Mucosa of descending colon (tissue), 3 donors: ENCODE measurements at places on chromosomes 3 and 15.

- DNase-seq: no peak
Measured at GRCh38 chr3:10524799-10525301, 19.5 kb upstream of the ATP2B2 start.

DNA sequence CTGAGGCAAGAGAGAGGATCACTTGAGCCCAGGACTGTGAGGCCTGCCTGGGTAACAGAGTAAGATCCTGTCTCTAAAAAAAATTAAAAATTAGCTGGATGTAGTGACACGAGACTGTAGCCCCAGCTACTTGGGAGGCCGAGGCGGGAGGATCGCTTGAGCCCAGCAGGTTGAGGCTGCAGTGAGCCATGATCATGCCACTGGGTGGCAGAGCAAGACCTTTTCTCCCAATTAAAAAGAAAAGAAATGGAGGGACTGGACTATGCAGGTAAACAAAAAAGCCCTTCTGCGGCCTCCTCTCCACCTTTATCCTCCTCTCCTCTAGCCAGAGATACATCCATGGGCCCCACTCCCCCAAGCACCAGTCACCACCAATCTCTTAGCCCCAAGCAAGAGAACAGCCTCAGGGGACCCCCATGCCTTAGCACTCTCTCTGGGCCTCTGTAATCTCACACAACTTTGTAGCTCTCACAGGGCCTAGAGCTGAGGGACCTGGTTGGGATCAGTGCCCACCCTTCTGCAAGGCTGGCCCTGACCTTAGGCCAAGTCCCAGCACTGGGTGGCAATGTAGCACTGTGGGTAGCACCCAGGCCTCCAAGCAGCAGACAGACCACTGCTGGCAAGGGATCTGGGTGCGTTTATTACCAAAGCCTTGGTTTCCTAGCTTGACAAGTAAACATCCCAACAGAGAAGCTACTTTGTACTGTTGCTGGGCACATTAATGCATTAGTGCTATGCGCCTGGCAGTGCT lies 43.4 kb downstream of the FAM174B start:
- DNase-seq: no peak

DNA sequence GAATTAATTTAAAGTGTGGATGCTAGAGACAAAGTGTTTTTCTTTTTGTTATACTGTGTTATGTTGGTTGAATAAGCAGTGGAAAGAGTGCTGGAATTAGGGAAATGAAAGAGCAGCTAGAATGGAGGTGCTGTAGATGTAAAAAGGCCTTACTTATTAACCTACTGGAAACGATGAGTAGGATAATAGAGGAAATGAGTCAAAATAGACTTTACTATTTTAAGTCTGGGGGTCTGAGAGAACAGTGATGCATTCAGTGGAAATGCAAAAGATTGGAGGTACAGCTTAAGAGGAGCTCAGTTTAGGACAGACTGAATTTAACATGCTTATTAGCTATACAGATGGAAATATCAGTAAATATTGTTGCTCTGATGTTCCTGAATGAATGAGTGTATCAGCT lies 674.0 kb downstream of the OTOL1 start:
- no peak for DNase-seq

DNA sequence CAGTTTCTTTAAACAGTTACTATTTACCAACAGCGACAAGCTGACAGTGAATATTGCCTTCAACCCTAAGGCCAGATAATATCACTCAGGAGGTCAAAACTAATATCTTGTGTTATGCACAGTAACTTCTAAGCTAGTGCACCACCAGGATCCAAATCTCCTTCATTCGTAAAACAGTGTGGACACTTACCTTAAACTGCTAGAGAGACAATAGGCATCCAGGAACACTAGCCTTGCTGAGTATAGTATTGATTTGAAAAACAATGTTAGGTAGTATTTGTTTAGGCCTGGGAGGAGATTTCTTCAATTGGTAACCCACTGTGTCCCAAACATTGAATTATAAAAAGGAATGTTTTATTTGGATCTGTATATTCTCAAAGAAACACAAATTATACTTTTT lies 707.9 kb upstream of the UBE2E2 start:
- no peak for DNase-seq

GRCh38 chr3:20064796-20065564 lies 24.7 kb downstream of the KAT2B start:
- DNase-seq: no peak

GRCh38 chr3:184784731-184785500 lies 27.1 kb upstream of the VPS8 start:
- DNase-seq: no peak

- no peak for DNase-seq
Measured at GRCh38 chr3:147582642-147583041, 173.5 kb downstream of the ZIC1 start.

DNA sequence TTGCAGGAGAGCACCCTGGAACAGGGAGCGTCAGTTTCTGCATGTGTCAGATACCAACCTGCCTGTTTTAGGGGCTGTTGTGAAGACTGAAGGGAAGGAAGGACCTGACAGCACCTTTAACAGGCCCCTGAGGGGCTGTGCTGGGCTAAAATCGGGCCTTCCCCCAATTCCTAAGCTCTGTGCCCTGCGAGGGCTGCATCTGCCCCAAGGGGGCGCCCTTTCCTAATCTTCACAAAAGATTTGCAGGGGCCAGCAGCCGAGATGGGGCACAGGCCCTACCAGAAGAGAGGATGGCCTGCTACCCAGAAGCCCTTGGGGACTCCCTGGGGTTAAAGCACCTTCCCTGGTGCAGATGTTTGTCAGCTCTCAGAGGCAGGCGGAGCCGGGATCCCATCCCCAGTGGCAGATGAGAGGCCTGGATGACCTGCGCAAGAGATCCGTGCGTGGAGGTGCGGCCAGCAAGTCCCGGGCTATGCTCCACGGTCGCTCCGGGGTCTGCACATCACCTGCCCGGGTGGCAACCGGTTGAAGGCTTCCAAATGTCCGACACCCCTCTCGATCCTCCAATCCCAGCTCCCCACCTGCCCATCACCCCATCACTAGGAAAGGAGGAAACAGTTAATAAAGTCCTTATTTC lies 53.6 kb downstream of the RHCG start:
- DNase-seq: no peak
